ENCODE measurements at places on chromosomes 11 and 22. TPM values are rescaled to one million over a fixed set of nuclear protein-coding genes. Genes with fewer than 3 reads are reported as not detected.

- DNase-seq = no peak
These were observed 187.8 kb downstream of the HIPK3 start for GRCh38 chr11:33444835-33445594.

CALCA gene
- total RNA-seq = 0.34 TPM

DNA sequence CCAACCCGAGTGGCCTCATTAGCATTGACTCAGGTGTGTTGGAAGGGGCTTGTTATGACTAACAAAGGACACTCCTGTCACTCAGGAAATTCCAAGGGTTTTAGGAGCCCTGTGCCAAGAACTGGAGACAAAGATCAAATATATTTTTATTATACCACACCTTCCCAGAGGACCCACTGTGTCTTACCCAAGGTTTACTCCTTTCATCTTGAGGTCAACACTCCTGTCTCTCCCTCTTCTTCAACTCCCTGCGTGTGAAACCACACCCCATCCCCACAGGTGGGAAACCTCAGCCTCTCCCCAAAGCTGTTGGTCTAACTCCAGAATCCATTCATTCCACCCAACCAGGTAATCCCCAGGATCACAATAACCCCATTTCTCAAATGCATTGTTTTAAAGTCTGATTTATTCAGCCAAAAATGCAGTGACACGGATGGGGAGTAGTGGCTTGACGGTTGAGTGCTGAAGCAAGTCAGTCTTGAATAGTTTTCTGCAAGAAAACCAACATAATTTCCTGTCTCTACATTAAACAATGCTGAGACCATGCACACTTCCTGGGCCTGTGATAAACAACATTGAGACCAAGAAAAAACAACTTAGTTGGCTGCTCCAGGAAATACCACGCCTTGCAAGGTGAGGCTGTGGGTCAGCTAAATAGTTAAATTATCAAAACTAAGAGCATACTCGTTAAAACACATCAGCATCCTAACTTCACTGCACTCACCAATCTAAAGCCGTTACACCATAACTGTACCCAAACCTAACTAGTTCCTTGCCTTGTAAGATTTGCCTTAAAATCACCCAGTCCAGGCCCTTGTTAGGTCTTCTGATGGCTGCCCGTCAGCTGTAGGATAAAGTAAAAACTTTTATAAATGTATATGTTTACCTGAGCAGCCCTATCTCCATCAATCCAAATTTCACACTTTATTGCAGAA is 38.5 kb upstream of the SPON1 start:
- DNase-seq = no peak

SWAP70 gene
- 19.0 TPM for total RNA-seq

DNA sequence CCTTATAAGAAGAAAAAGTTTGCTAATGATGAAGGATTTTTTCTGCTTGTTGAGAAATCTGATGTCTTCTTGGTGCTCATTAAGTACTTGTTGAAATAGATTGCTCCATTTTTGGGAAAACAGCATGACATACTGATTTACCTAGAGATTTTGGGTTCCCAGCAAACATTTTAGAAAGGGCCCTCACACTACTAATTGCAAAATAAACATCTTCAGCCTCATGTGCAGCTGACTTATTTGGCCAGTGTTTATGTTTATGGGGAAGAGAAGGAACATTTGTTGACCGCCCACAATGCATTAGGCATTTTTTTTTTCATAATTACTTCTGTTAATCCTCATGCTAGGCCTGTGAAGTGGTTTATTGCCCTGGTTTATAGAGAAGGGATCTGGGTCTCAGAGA is 40.1 kb downstream of the LDLRAD3 start:
- DNase-seq = no peak

DNA sequence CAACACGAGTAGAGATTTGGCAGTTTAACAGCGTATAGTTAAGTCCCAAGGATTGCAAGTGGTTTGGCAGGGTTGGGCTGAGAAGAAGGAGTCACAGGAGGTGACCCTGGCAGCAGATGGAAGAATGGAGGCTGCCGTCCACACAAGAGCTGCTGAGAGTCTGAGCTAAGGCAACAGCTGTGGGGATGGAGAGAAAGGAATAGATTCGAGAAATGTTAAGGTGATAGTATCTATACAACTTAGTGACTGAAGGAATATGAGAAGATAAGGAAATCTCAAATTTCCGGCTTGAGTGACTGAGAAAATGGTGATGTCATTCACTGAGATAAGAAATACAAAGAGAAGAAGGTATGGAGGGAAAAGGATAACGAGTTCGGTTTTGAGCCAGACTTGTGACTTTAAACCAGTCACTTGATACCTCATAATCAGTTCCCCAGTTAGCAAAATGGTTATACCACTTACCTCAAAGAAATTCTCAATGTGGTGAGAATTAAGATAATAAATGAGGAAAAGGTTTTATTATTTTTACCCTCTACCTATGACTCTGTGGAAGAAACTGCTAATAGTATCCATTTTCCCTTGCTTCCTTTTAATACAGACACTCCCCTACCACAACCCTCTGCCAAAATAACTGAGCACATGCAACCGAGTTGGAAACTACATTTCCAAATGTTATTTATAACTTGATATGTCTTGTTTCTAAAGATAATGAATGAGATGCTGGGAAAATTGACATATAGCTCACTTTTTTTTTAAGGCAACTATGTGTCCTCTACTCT is 30.7 kb downstream of the FAM168A start:
- no peak for DNase-seq

ISX gene
- not detected for total RNA-seq

- no peak for DNase-seq
These were observed 119.7 kb upstream of the CD82 start for GRCh38 chr11:44445500-44446365.

DNA sequence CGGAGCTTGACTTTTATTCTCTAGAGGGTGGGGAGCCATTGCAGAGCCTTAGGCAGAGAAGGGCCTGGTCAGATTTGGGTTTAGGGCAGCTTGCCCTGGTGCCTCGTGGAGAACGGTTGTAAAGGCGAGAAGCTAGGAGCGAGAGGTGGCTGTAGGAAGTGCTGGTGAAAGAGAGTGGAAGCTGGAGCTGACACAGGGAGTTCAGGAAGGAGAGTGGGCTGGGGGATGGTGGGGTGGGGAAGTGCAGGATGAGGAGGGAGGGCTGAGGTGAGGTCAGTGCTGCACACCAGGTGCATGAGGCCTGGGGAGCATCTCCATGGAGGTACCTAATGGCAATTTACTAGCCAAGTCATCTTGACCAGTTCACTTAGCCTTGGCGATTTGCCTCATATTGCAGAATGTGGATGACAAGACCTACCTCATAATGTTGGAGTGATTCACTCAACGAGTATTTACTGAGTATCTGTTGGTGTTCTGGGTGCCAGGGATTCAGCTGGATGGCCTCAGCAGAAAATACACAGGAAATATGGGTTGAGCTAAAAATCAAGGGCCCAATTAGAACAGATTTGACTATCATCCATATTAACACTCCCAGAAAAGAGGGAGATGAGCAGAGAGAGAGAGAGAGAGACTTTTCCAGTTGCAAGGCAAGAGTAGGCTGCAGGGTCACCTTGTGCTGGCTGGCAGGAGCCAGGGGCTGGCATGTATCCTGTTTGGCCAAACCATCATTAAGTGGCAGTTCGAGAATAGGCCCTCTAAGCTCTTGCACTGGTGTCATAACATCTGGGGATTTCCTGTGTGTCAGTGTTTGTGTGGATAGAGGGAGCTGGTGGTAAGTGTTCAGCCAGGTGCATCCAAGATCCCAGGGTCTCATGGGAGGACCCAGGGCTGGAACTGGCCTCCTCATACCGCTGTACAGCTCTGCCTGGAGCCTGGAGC is 44.4 kb upstream of the CLDN5 start:
- peak; percentile 19 for DNase-seq

CD3G gene
- total RNA-seq = not detected

UBQLNL gene
- 0.13 TPM for total RNA-seq

GRCh38 chr11:12164061-12165014 is 53.9 kb downstream of the MICAL2 start:
- DNase-seq = no peak

CCDC157 gene
- 1.2 TPM for total RNA-seq

DNA sequence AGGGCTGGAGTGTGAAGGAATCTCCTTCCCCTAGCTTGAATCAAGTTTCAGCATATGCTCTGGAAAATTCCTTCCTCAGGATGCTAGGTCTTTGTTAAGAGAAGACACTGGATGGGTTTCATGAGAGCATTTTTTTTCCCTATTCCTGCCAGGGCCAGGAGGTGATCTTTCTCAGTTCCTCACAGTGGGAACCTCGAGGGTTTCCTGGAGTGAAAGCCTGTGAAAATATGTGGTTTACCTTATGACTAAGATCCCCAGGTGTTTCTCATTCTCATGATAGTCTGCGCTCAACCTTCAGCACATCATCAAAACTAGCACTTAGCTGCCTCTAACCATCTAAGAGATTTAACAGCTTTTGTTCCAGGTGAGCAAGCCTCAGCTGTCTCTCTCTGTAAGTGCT is 985.3 kb upstream of the FAT3 start:
- no peak for DNase-seq

VWCE gene
- total RNA-seq = 2.2 TPM

DNA sequence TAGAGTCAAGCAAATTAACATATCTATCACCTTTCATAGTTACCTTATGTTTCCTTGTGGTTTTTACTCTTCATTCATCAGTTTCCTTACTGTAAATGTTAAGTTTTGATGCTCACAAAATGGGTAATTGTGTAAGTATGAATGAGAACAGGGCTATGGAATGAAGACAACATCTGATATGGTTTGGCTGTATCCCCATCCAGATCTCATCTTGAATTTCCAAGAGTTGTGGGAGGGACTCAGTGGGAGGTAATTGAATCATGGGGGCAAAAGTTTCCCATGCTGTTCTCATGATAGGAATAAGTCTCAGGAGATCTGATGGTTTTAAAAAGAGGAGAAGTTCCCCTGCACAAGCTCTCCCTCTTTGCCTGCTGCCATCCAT is 107.6 kb downstream of the CCDC34 start:
- DNase-seq = no peak

DNA sequence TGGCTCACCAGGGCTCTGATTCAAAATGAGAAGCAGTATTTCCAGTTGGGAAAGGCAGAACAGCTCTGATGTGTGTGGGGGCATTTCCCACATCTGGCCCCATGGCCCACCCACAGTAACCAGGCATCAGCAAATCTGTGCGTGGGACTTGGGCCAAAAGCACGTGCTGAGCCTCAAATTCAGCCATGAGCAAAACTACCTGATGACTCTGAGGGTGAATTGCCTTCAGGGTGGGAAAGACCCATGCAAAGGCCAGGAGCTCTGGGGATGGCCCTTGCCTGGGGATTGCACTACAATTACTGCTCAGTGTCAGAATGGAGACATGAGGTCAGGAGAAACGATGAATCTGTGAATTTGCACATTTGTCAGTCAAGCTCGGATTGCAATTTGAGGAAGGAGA is 20.9 kb downstream of the TP53AIP1 start:
- DNase-seq = no peak

- no peak for DNase-seq
These were observed 17.9 kb upstream of the RRAS2 start for GRCh38 chr11:14376920-14377319.

- no peak for DNase-seq
These were observed 23.1 kb downstream of the JRKL start for GRCh38 chr11:96412761-96413381.

DNA sequence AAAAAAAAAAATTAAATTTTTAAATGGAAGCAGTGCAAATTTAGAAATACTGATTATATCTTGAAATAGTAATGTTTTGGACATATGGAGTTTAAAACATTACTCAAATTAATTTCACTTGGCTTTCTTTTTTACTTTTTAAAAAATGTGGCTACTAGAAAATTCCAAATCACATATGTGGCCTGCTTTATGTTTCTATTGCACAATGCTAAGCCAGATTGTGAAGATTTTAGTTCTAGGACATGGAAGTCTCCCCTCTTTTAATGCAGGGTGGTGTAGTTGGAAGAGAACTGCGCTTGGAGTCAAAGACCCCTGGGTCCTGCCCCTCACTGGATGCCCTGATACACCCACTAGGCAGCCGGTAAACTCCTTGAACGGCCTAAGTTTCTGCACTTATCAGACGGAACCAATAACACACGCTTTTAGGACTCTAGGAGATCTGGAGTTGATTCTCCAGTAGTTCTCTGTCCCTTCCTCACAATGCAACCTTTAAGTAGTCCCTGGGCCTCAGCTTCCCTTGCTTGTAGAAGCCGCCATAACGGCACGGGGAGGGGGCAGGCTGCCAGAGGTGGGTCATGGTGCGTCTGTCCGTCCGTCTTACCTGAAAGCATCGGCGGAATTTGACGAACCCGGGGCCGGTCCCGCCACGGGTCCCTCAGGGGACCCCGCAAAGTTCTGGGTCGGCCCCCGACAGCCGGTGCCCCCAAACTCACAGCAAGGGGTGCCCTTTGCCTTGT is 505 bp downstream of the FAM227A start:
- DNase-seq = no peak

DNA sequence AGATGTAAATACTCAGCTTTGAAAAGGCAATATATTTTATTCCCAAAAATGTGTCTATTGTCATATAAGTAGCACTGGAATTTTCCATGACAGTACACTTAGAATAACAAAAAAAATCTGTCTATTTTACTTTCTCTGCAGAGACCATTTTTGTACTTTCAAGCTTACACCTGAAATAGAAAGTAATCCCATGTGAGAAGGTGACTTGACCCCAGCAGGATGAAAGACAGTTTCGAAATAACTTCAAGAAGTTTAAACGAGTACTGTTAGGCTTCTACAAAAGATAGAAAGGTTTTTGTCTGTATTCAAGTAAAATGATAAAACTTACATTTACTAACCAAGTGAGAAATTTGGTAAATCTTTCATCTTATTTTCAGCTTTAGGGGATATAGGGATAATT is 259.9 kb upstream of the CTSC start:
- DNase-seq = no peak

- no peak for DNase-seq
These were observed 16.0 kb downstream of the FZD4 start for GRCh38 chr11:86938900-86939880.

GRCh38 chr22:18980829-18981228 is 44.7 kb upstream of the PRODH start:
- no peak for DNase-seq

- DNase-seq = no peak
These were observed 14.5 kb upstream of the AMOTL1 start for GRCh38 chr11:94753630-94754029.

GRCh38 chr22:38397189-38398085 is 57.6 kb downstream of the KCNJ4 start:
- DNase-seq = peak; percentile 70

DNA sequence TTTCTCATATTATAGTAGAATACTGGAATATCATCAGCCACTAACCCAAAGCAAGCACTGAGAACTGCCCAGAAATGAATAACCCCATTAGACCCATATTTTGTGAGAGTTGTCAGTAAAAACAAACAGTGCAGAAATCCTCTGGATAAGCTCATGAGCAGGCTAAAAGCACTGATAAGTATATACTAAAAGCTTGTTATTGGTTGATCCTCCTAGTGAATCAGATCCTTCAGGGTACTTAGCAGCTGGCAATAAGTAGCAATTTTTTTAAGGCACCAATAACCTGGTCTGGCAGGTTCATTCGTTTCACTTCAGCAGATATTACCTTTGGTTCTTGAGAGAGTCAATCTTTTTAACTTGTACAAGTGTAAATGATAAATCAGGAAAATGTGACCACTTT is 1.2 kb downstream of the NOX4 start:
- DNase-seq = no peak

- DNase-seq = no peak
These were observed 22.4 kb downstream of the EHF start for GRCh38 chr11:34643311-34643710.

Data from heart right ventricle (tissue), 16 donors.